ENCODE measurements at places on chromosomes 16 and 17. TPM values are rescaled to one million over a fixed set of nuclear protein-coding genes. Genes with fewer than 3 reads are reported as not detected.
A peak's percentile ranks its signal among the peaks of the same experiment; 100 is the strongest.

- no peak overlapping the region for H3K27ac ChIP-seq
- DNase-seq = no peak
- H3K4me3 ChIP-seq = no peak overlapping the region
- no peaks in the 10 kb centered on the region for H3K36me3 ChIP-seq
These were observed 74.7 kb downstream of the BMERB1 start for GRCh38 chr16:15509051-15509592.

The HBA2 gene
- not detected for polyA plus RNA-seq

GRCh38 chr16:47019568-47019967 lies 46.1 kb upstream of the DNAJA2 start:
- H3K4me3 ChIP-seq = no peak overlapping the region
- no peaks in the 10 kb centered on the region for H3K36me3 ChIP-seq
- peak; percentile 31 for DNase-seq
- no peaks in the 10 kb centered on the region for H3K4me1 ChIP-seq
- no peak overlapping the region for H3K27ac ChIP-seq
- H3K27me3 ChIP-seq = no peaks in the 10 kb centered on the region

DNA sequence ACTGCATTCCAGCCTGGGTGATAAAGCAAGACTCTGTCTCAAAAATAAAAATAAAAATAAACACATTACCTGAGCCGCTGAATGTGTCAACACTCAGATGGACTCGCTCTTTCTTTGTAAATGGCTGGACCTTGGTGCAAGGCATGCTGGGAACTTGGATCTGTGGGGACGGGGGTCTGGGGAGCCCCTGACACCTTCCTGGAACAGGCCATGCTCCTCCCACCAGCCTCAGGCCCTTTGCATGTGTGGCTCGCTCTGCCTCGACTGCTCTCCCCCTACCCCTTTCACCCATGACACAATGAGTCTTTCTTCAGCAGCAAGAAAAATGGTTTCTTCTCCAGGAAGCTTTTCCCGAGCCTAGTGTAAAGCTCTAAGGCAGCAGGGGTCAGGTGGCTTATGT lies 94.0 kb upstream of the CDH5 start:
- H3K27me3 ChIP-seq = no peaks in the 10 kb centered on the region
- H3K36me3 ChIP-seq = no peaks in the 10 kb centered on the region
- no peak overlapping the region for H3K27ac ChIP-seq
- H3K4me3 ChIP-seq = no peak overlapping the region
- H3K4me1 ChIP-seq = peaks cover 18% of the 10 kb centered on the region
- DNase-seq = no peak

The CCL3 gene
- polyA plus RNA-seq = not detected

DNA sequence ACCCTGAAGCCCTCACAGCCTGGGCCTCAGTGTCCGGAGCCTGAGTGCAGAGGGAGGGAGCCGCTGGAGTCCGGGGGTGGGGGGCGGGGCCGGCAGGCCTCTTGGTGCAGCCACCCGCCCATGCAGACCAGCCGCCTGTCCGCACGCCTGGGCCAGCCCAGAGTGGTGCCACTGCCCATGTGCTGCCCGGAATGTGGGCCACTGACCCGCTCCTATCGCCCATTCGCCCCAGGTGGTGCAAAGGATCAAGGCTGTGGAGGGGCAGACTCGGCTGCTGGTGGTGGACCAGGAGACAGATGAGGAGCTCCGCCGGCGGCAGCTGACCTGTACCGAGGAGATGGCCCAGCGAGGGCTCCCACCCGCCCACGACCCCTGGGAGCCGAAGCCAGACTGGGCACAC lies 2.6 kb downstream of the NHERF2 start:
- DNase-seq = no peak
- H3K27me3 ChIP-seq = no peaks in the 10 kb centered on the region
- H3K36me3 ChIP-seq = no peaks in the 10 kb centered on the region
- no peak overlapping the region for H3K27ac ChIP-seq

DNA sequence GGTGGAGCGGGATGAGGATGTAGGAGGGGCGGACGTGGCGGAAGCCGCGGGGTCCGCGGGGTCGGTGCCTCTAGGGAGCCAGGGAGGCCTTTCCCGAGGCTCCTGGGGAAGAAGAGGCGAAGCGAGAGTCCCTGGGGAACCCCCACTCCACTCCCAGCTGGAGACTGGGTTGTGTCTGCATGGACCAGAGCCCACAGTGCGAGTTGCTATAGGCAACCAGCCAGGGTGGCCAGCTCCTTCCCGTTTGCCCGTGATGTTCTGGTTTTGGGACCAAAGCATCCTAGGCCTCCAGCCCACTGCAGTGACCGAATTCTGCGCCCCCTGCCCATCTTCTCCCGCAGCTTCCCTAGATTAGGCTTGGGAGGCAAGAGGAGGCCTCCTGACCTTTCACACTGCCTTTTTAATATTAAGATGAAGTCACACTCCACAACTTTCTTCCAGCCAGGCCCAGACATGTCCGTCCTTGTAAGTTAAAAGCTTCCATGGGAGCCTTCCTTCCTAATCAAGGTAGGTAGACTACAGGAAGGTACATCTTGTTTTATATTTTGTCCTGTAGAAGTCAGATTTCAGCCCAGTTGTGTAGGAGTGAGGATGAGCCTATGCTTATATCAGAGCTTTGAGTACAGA lies 469 bp downstream of the AMZ2 start:
- H3K27ac ChIP-seq = peak overlapping the region; percentile 88
- peaks cover 7% of the 10 kb centered on the region for H3K36me3 ChIP-seq
- H3K27me3 ChIP-seq = no peaks in the 10 kb centered on the region

DNA sequence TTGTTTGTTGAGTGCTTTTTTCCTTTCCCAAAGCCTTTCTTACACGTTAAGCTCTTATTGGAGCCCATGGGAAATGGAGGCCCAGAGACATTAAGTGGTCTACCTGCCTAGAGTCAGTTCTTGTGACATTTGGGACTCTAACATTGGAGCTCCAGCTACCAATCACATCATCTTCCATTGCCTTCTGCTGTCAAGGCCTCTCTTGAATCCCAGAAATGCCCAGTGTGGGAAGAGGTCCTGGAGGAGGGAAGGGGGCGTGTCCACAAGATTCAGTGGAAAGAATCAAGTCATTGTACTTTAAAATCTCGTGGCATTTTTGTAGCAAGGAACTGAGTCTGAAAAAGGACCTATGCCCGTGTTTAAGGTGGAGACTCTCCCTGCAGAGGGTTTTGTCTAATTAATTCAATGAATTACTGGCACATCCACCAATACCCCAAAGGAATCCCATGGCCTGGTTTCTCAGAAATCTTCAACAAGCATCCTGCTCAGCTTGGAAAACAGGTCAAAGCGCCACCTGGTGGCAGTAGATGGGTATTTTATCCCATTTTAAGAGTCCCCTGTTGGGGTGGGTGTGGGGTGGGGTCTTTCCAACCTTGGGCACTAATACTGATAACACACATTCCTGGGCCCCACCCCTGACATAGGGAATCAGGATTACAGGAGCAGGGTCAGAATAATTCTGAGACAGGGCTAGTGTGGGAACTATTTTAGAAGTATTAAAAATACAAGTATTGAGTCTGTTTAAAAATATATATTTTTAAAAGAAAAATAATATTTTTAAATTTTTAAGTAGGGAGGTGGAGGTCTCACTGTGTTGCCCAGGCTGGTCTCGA lies 24.6 kb downstream of the GPT2 start:
- H3K27ac ChIP-seq = no peak overlapping the region
- H3K4me3 ChIP-seq = no peak overlapping the region
- no peaks in the 10 kb centered on the region for H3K4me1 ChIP-seq
- H3K27me3 ChIP-seq = no peaks in the 10 kb centered on the region

The RNF222 gene
- not detected for polyA plus RNA-seq

GRCh38 chr17:65102788-65103187 lies 34.4 kb upstream of the RGS9 start:
- H3K4me1 ChIP-seq = peaks cover 18% of the 10 kb centered on the region
- no peak overlapping the region for H3K4me3 ChIP-seq
- no peaks in the 10 kb centered on the region for H3K36me3 ChIP-seq
- H3K27ac ChIP-seq = no peak overlapping the region
- H3K27me3 ChIP-seq = peaks cover 11% of the 10 kb centered on the region
- peak; percentile 18 for DNase-seq

DNA sequence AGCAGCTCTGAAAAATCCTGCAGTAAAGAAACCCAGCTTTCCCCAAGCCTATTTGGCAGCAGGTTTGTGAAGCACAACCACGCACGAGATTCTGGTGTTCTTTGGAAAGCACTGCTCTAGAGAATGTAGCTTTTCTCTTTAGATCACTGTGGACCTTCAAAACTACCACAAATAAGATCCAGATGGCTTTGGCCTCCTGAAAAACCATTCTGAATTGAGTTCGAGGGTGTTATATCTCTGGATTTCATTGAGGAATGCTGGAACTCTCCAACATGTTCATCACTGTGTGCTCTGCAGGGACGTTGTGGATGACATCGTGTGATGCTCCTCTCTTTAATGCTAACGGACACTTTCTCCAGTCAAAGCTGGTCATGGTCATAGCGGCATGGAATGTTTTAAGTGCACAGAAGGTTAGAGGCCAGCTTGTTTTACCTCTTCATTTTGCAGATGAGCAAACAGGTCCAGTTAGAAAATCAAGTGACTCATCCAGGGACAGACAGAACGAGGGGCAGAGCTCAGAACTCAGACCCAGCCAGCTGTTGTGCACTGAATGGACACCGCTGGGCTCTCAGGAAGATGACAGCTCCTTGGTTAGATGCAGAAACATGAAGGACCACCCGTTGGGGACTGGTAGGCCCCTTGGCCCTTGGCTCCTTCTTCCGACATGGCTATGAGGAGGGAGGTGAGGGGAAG lies 37.2 kb downstream of the CCDC42 start:
- DNase-seq = peak; percentile 20
- peaks cover 31% of the 10 kb centered on the region for H3K27me3 ChIP-seq
- H3K4me3 ChIP-seq = no peak overlapping the region
- no peaks in the 10 kb centered on the region for H3K36me3 ChIP-seq

- peak; percentile 58 for DNase-seq
- H3K36me3 ChIP-seq = no peaks in the 10 kb centered on the region
- no peaks in the 10 kb centered on the region for H3K27me3 ChIP-seq
These were observed 32.1 kb downstream of the ABR start for GRCh38 chr17:1147664-1148063.

DNA sequence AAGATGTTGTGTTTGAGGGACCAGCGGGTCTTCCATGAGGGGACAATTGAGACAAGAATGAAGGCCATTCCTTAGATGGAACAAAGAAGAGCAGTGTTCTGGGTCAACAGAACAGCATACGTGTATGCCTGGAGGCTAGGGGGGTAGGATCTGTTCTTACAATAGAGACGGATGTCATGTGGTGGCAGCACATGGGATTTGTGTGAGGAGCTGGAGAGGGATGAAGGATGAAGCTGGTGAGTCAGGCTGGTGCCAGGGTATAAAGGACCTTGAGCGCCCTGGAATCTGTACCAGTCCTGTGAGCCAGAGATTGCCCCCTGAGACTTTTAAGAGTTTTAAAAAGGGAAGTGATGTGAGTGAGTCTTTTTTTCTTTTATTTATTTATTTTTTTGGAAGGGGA lies 22.8 kb upstream of the WFDC1 start:
- no peak for DNase-seq
- H3K4me1 ChIP-seq = no peaks in the 10 kb centered on the region
- no peak overlapping the region for H3K4me3 ChIP-seq
- no peaks in the 10 kb centered on the region for H3K36me3 ChIP-seq
